Cardiac muscle cell (in vitro differentiated cells and primary cell): ENCODE measurements at places on chromosomes 5 and 9. TPM values are rescaled to one million over a fixed set of nuclear protein-coding genes. Genes with fewer than 3 reads are reported as not detected.

RANBP6 gene
- 16.0 and 18.0 TPM in 2 replicates for total RNA-seq

SPARC gene
- total RNA-seq: 130 and 216 TPM in 2 replicates

DNA sequence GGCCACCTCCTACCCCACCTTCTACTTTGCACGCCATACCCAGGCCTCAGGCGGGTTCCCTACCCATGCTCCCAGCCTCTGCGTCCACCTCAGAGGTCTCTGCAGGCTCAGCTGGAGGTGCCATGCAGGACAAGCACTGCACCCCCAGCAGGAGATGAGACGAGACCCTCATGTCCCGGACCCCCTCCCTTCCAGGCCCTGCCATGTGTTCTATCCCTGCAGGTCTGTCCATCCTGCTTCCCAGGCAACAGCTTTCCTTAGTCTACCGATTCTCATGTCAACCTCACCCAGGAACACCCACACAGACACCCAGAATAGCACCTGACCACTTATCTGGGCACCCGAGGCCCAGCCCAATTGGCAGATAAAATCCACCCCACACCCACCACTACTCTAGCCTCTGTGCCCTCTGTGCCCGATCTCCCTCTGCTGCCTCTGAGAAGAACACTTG is 52.1 kb downstream of the SEMA4D start:
- DNase-seq: no peak

DNA sequence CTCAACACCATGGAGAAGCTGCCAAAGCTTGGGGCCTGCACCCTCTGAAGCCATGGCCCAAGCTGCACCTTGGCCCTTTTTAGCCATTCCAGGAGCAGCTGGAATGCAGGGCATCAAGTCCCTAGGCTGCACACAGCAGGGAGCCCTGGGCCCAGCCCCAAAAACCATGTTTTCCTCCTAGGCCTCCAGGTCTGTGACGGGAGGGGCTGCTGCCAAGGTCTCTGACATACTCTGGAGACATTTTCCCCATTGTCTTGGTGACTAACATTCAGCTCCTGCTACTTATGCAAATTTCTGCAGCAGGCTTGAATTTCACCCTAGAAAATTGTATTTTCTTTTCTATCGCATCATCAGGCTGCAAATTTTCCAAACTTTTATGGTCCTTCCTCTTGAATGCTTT is 64.6 kb downstream of the ELOVL7 start:
- DNase-seq: no peak

- no peak for DNase-seq
These were observed 6.8 kb downstream of the PIP5KL1 start for GRCh38 chr9:127923771-127924170.

GRCh38 chr5:36253575-36253974 is 11.8 kb upstream of the NADK2 start:
- no peak for DNase-seq

DNA sequence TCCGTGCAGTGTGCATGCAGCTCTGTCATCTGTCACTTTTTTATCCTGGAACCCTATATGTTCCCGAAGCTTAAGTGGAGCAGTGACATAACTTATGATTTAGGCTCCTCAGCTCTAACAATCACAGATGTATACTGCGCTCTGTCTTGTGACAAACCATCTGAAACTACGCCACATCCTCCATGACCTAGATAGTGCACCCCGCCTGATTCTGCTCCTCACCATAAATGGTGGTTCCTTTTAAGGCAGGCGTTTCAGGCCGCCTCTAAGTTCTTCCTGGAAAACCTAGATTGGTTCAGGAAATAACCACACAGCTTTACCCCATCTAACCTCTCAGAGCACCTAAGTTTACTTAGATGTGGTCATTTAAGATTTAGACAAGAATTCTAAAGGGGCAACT is 372.0 kb downstream of the CDH10 start:
- DNase-seq: no peak

DNA sequence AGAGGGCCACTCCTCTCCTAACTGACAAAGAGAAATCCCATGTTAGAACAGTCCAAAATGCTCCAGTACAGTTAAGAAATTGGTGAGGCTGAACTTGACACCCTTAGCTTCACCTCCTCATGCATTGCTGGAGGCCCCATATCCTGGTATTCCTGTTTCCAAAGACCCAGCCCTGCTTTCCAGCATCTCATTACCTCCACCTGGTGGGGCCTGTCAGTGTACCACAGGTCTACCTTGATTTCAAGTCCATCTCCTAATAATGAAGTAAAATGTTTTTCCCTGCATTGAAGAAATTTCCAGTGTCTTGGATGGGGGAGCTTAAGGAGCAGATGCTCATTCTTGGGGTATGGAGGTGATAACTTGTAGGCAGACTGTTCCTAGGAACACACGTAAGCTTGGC is 70.6 kb upstream of the S1PR3 start:
- no peak for DNase-seq

GRCh38 chr5:100691548-100691947 is 156.4 kb downstream of the FAM174A start:
- DNase-seq: no peak

DNA sequence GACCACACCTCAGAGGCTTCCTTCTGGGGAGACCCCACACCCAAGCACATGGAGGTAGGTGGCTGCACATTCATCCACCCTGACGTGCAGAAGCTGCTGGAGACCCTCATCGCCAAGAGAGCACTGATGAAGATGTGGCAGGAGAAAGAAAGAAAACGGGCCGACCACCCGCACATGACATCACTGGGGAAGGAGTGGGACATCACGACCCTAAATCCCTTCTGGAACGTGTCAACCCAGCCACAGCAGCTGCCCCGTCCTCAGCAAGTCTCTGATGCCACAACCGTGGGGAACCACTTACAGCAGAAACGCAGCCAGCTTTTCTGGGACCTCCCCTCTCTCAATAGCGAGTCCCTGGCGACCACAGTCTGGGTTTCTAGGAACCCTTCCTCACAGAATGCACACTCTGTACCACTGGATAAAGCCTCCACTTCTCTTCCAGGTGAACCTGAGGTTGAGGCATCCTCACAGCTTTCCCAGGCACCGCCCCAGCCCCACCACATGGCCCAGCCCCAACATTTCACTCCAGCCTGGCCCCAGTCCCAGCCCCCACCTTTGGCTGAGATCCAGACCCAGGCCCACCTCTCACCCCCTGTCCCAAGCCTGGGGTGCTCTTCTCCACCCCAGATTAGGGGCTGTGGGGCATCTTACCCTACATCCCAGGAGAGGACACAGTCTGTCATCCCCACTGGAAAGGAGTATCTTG is 3.0 kb downstream of the SPATA31E1 start:
- no peak for DNase-seq

GRCh38 chr9:34506623-34507022 is 16.2 kb downstream of the ENHO start:
- DNase-seq: no peak

DNA sequence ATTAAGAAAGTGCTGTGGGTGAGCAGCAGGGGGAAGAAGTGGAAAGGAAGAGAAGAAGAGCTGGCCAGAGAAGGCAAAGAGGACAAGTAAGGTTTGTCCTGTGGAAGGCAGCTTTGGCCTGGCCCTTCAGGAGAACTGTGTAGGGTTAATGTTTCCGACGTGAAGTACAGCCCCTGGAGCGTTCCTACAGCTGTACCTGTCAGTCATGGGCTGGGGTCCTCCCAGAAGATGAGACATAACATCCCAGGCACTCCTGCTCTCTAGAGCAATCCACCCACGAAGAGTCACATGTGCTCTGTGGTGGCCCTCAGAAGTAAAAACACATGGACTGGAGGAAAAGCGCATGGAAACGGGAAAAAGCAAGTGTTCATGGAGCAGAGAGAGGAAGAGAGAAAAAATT is 237.4 kb downstream of the CAAP1 start:
- no peak for DNase-seq

GRCh38 chr9:134284273-134284672 is 42.0 kb upstream of the RXRA start:
- DNase-seq: no peak

DNA sequence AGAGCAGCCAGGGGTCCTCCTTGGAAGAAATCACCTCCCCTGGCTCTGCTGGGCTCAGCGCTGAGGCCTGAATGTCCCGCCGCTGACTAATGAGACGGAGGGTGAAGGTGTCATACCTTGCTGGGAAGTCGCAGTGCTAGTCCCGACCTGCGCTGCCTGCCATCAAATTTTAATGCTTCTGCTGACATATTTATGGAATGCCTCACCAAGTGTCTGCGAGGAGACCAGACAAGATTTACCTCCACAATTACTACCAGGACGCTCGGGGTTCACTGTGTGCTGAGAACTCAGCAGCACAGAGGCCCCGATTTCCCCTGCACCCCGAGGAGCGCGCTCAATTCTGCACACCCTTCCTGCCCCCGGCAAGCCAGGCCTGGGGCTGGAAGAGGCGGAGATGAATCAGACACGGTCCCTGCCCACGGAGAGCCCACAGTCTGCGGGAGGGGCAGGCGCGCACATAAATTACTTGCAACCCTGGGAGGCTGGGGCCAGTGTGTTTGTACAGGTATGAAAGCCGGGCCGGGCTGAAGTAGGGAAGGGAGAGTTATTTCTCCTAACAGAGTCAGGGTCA is 175.2 kb downstream of the PAX5 start:
- no peak for DNase-seq

- DNase-seq: no peak
These were observed 78.2 kb downstream of the ANKRD55 start for GRCh38 chr5:56154732-56155484.

GRCh38 chr5:139431706-139432105 is 7.6 kb downstream of the DNAJC18 start:
- no peak for DNase-seq

- DNase-seq: peak; percentile 88
These were observed 5.5 kb upstream of the AQP3 start for GRCh38 chr9:33452828-33453271.
